CD4-positive, alpha-beta memory T cell (primary cell): ENCODE measurements at places on chromosomes 5 and 9.
A peak's percentile ranks its signal among the peaks of the same experiment; 100 is the strongest.

GRCh38 chr5:34789021-34789531 lies 49.9 kb upstream of the TTC23L start:
- no peak for DNase-seq

GRCh38 chr5:137279521-137280231 lies 219.4 kb downstream of the SPOCK1 start:
- no peak for DNase-seq

GRCh38 chr5:73528248-73528647 lies 30.0 kb downstream of the BTF3 start:
- DNase-seq: no peak

GRCh38 chr5:175700991-175701390 lies 43.1 kb downstream of the HRH2 start:
- DNase-seq: no peak

- no peak for DNase-seq
These were observed 810.3 kb upstream of the ACO1 start for GRCh38 chr9:31574006-31574765.

DNA sequence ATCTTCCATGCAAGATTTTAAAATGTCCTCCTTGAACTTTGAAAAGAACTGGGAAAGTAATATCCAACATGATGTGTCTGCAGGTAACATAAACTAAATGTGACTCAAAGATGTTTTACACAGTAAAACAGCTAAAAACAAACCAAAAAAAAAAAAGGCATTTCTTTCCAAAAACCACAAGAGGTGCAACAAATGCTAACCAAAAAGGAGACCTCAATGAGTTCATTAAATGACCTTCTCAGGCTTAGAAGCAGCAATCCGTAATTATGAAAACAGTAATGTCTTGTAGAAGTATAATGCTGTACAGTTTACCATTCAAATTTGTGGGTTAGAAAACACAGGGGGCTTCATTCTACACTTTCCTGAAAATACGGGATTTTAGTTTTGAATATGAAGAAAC lies 2.5 kb downstream of the RNF145 start:
- no peak for DNase-seq

GRCh38 chr5:136210259-136210658 lies 17.3 kb upstream of the SMIM32 start:
- DNase-seq: no peak

DNA sequence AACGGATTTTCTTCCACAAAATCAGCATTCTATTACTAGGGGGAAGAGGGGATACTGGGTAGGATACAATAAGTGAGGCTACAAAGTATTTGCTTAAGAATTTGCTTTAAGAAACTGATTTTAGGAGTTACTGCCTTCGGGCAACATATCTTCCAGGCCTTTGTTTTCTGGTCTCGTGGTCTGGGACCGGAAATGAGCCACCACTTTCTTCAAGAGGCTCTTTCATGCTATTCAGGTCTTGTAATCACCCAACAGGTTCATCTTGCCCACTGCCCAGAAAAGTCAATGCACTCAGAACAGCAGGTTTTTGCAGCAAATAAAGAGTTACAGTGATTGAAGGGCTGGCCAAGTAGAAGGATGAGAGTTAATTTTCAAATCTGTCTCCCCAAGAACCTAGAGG lies 6.6 kb upstream of the AOPEP start:
- no peak for DNase-seq

GRCh38 chr5:163569284-163569683 lies 63.9 kb downstream of the MAT2B start:
- DNase-seq: no peak

DNA sequence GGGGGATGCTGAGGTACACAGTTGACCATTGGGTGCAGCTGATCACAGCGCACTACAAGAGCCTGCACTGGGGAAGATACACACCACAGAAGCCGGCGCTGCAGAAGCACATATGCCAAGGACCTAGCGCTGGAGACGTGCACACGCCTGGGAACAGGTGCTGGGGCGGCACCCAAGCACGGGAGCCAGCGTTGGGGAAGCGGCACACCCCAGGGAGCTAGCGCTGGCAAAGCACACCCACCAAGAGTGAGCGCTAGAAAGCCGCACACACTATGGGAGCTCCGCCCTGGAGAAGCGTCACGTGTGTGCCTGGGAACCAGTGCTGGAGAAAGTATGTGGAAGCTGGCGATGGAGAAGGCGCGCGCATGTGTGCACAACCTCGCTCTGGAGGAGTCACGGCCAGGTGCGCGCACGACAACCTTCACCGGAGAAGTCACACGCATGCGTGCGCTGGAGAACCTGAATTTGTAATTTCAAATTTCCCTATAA lies 4.5 kb downstream of the FANCC start:
- no peak for DNase-seq

DNA sequence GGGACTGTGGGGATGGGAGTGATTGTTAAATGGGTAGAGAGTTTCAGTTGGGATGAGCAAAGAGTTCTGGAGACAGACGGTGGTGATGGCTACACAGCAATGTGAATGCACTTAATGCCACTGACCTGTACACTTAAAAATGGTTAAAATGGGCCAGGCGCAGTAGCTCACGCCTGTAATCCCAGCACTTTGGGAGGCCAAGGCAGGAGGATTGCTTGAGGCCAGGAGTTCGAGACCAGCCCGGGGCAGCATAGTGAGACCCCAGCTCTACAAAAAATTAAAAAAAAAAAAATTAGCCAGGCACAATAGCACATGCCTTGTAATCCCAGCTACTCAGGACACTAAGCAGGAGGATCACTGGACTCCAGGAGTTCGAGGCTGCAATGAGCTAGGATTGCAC lies 7.7 kb downstream of the LMAN2 start:
- no peak for DNase-seq

DNA sequence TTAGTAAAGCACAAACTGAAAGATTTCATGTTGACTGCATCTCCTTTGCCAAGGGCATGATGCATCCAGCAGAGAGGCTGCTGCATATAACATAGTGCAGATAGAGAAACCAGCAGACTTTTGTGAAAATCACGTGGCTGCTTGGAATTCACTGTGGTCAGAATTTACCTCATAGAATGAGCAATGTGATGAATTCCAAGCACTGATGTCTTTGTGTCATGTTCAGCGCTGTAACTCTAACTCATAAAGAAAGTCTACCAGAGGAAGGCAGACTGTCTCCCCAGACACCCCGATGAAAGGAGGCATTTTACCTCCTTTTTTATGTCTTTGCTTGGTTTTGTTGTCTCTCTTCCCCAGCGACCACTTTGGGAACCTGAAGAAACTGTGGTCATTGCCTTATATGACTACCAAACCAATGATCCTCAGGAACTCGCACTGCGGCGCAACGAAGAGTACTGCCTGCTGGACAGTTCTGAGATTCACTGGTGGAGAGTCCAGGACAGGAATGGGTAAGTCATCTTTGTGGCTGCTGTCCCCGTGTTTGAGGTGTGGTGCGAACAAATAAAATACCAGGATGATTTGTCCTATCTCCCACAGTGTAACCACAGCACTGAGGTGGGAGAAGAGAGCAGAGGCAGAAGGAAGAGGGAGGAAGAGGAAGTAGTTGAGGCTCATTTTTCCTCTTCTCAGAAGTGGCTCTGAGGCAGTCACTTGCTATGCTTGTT lies 42.0 kb downstream of the ITK start:
- DNase-seq: peak; percentile 62

DNA sequence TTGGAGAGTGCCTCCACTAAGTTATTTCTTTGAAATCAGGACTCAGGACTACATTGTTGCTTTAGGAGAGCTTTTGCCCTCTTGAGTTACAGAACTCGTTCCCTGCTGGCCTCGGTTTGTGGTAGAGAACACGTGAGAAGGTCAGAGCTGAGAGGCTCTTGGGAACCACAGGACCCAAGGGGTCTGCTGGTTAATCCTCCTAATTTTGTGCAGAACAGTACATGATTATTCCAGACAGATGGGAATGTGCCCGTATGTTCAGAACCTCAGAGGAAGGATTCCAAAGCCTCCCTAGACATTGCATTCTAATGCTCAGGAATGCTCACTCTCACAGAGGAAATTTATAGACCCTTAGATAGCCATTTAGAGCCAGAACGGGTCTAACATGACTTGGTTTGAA lies 25.2 kb upstream of the BASP1 start:
- no peak for DNase-seq

DNA sequence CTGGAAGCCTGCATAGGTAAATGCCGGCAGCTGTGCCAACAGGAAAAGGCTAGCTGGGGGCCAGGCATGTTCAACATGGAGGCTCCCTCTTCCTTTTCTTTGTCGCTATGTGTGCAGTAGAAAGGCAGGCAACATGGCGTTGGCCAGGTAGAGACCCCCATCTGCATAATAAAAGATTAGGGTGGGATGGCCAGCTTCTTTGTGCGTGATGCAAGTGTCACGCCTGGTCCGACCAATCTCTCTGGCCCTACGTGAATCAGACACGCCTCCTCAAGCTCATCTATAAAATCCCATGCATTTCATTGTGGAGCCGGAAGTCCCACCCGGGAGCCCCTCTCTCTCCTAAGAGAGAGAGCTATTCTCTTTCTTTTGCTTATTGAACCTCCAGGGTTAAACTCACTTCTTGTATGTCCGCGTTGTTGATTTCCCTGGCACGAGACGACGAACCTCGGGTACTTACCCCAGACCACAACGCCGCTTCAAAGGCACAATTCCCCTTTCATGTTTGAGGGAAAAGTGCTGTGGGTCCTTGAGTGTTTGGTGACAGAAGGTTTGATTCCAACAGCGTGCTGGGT lies 25.0 kb upstream of the C5orf47 start:
- peak; percentile 45 for DNase-seq

GRCh38 chr9:120343416-120343815 lies 236.6 kb downstream of the CDK5RAP2 start:
- no peak for DNase-seq

DNA sequence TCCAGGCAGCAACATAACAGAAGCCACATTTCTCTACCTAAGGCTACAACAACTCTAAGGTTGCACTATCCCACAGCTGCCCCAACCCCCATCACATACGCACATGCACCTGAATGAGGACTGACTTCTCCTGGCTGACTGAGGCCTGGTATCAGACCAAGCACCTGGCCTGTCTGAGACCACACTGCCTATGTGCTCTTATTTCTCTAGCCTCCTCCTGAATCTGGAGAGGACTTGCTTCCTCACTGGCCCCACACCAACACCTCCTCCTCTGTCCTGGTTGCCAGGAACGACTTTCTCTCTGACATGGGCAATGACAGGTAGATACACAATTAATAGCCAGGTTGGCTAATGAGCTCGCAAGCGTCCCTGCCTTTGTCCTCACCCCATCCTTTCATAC lies 14.9 kb upstream of the VDAC1 start:
- DNase-seq: no peak

DNA sequence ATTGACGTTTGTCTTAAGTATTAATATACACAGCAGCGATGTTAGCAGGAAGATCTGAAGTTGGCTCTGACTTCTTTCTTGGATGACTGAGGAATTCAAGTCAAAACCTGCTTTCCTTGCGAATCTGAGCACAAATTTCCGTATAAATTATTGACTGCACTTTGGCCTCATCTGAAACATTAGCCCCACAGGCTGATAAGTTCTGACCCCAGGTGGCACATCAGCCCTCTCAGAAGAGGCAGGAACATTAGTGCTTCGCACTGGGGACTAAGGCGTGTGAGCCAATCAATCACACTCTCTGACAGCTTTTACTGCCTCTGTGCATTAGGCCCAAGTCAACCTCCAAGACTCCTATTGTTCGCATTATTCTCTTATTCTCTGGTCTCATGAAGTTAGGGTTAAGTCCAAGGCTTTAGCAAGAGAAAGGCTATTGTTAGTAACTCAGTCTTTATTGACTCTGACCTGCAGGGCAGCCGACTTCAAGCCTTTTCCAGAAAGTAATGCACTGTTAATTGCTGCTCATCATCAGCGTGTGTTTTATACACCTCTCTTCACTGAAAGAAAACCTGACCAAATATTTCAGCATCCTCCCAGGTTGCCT lies 84.2 kb downstream of the ZNF608 start:
- DNase-seq: no peak

DNA sequence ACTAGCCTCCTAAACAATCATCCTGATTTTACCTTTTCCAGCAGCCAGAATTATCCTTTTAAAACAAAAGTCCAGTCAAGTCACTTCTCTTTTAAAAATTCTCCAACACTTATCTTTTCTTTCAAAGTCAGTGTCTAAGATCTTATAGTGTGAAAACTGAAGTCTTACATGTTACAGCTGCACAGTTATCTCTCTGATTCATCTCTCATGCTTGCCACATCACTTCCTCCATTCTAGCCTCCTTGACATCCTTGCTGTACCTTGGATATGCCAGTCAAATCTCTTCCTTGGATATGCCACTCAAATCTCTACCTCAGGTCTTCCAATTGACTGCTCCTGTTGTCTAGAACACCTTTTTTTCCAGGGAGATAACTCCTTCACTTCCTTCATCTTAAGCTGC lies 361.7 kb upstream of the FTMT start:
- DNase-seq: no peak

- DNase-seq: no peak
These were observed 31.6 kb upstream of the F2RL1 start for GRCh38 chr5:76787237-76787636.

DNA sequence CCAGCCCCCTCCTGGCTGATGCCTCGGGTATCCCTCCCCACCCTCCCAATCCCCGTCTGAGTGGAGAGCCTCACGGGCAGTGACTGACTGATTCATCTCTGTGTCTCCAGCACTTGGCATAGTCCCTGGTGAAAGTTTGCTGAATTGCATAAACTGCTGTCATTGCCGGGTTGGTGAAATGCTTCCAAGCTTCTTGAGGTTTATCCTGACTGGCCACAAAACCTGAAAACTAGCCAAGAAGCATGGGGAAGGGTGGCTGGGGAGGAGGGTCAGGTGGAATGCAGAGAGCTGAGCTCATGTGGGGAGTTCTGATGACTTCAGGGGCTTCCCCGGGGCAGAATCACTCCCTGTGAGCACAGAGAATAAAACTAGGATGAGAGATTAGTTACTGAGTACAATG lies 56.9 kb upstream of the GGTA1 start:
- DNase-seq: no peak

DNA sequence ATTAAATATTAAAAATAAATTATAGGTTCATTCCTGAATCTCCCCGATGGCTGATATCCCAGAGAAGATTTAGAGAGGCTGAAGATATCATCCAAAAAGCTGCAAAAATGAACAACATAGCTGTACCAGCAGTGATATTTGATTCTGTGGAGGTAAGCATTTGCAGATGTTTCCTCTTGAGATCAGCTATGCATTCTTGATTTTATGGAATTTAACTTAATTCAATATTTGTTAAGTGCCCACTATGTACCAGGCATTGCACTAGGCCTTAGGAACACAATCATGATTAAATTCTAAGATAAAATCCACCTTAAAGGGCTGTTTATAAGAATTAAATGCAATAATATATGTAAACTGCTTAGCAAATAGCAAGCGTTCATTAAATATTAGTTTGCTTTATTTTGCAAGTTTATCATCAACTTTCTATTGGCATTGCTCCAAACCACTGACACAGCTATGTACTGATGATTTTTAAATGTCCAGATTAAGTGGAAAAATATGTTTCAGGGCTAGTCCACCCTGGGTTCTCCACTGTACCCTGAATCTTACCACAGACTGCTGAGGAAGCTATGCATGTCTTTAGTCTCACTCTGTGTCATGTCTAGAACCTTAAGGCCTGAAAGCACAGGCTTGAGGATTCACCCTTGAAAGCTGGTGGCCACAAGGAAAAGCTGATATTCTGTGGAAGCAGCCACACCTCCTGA lies 33.2 kb downstream of the SLC22A4 start:
- no peak for DNase-seq
